ENCODE measurements at places on chromosomes 1 and 21.

DNA sequence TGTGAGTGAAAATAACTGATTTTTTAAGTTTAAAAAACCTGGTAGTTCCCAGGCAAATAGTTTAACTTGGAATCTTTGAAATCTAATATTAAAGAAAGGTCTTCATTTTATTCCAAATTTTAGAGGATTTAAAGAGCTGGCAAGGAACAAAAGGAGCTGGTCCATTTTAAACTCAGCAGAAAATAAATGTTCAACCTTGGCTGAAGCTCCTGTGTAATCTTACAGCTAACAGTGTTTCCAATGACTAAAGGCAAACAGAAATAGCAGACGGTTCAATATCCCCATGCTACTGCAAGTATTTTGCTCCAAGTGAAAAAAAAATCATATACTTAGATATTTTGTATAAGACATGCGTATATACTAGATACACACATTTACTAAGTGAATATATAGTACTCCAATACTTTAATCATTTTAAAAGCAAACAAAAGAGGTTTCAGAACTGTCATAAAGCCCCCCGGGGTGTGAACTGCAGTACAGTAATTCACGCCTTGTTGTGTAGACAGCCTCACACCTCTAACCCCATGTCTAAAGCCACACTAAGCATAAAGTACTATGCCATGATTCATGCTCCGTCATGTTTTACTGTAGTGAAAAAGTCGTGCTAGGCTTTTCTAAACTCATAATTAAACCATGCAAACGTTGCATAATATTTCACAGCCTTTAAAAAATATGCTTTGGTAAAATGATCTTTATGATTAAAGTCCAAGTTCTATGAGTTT lies 132.2 kb downstream of the CLIC6 start:
- DNase-seq: no peak

DNA sequence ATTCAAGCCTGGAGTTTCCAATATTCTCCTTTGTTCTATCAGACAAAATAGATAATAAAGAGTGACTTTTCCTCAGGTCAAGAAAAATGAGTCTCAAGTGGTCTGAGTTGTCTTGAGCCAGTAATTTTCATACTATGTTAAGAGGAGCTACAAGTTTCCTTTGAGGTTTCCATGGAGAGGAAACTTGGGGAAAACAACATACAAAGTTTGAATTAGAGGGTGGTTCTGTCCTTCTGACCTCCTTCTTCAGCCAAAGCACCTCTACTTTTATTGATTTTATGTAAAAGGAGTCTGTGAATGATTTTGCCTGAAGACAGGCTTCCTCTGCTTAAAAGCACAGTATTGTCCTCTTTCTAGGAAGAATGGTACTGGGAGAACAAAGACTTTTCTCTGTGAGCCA lies 497.2 kb upstream of the PKN2 start:
- no peak for DNase-seq

DNA sequence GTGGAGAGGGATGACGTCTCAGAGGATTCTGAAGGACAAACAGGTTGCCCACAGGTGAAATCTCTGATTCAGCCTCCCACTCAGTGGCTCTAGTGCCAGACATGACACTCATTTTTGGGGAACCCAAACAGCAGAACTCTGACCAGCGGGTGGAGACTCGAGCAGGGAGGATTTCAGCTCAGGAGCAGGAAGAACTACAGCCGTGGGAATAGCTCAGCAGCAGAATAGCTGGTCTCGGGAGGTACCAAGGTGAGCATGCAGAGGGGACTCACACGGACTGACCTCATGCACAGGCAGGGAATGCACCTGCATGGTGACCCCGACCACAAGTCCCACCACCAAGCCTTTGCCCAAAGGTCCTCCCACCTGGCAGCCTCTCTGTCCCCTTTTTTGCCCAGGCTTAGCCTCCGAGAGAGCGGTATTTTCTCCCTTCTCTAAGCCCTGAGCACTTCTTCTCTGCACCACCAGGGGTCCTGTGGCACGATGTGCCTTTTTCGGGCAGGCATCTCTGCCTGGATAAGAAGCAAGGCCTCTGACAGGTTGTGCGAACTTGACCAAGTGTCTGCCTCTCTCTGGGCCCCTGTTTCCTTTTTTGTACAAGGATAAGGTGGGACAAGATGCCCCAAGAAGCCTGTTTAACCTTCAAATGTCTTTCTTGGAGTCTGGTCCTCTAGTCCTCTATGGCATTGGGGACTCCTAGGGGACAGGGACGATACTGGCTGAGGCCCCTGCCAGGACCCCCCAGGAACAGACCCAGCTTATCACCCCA lies 8.8 kb upstream of the FGR start:
- DNase-seq: no peak

- no peak for DNase-seq
Observed at GRCh38 chr1:110542725-110543124, 23.8 kb upstream of the KCNA10 start.

GRCh38 chr1:235980976-235981375 lies 83.9 kb downstream of the NID1 start:
- no peak for DNase-seq

DNA sequence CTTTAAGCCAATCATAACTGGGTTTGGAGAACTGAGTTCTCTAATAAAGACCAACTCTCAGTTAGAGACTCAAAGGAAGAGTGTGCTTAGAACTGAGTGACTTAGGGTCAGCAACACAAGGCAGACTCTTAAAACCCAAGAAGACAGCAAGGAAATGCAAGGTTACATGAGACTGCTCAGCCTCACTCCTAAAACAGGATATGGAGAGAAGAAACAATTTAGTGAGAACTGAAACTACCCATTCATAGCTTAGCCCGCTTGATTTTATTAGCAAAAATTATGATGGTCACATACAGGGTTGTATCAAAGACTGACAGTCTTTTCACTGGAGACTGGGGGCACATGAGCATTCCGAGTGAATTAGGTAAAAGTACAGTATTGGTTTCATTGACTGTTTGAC lies 78.9 kb upstream of the DMRTA2 start:
- no peak for DNase-seq

- no peak for DNase-seq
Observed at GRCh38 chr1:160204526-160205241, 500 bp upstream of the PEA15 start.

- DNase-seq: no peak
Observed at GRCh38 chr1:203283597-203283996, 21.7 kb upstream of the BTG2 start.

- no peak for DNase-seq
Observed at GRCh38 chr1:155128755-155129473, 1.2 kb downstream of the EFNA1 start.

GRCh38 chr1:104854529-104854928 lies 1104.8 kb downstream of the AMY1C start:
- DNase-seq: no peak

DNA sequence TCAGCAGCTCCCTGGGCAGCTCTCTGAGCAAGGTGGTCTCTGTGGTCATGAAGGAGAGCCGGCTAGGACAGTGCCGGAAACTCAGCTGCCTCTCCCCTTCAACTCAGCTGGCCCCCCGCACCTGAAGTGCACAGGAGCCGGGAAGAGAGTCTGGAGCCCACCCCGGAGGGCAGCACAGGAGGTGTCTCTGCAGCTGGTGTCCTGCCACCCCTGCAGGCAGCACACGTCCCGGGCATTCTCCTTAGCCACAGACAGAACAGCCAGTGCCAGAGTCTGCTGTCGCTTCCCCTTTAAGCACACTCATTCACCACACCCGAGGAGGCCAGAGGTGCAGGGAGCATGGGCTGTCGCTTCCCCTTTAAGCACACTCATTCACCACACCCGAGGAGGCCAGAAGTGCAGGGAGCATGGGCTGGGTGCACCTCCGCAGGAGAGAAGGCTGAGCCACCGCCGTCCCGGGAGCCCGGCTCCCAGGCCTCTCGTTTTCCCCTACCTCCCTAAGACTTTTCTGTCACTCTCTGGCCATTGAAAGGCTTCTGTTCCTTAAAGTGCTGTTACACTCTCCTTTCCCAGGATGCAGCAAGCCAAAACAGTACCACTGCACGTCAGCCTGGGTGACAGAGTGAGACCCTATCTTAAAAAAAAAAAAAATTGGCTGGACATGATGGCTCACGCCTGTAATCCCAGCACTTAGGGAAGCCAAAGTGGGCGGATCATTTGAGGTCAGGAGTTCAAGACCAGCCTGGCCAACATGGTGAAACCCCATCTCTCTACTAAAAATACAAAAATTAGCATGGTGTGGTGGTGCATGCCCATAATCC lies 16.9 kb upstream of the SAMD11 start:
- no peak for DNase-seq

GRCh38 chr21:35400233-35400939 lies 351.3 kb upstream of the RUNX1 start:
- peak; percentile 22 for DNase-seq

GRCh38 chr1:229001467-229002011 lies 266.3 kb downstream of the RHOU start:
- DNase-seq: no peak

GRCh38 chr1:32014199-32014947 lies 705 bp downstream of the KHDRBS1 start:
- no peak for DNase-seq

Measured in iPS DF 6.9 (cell line).